ENCODE measurements at places on chromosomes 6 and 20.

DNA sequence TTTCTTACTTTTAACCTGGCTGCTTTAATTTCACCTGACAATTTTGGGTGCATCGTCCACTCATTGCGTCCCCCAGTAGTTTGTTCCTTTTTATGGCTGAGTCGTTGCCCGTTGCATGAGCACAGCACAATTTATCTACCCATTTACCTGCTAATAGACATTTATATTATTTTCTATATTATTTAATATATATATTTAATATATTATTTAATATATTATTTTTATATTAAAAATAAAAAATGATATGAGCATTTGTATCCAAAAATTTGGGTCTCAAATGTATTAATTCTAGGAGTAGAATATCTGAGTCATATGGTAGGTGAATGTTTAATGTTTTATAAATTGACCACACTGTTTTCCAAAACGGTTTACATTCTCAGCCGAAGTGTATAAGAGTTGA, 300.2 kb downstream of the THBS2 start:
- DNase-seq, result no peak

DNA sequence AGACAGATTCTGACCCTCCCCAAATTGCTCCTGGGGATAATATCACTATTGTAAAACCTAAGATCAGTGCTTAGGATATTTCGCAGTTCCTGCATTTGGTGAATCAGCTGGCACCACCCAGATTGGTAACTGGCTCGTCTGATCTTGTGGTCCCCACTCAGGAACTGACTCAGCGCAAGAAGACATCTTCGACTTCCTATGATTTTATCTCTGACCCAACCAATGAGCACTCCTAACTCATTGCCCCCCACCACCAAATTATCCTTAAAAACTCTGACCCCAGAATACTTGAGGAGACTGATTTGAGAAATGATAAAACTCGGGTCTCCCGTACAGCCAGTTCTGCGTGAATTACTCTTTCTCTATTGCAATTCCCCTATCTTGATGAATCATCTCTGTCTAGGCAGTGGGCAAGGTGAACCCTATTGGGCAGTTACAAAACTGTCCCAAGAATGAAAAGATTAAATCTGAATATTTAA, 55.7 kb upstream of the PRND start:
- peak; percentile 93 for DNase-seq

DNA sequence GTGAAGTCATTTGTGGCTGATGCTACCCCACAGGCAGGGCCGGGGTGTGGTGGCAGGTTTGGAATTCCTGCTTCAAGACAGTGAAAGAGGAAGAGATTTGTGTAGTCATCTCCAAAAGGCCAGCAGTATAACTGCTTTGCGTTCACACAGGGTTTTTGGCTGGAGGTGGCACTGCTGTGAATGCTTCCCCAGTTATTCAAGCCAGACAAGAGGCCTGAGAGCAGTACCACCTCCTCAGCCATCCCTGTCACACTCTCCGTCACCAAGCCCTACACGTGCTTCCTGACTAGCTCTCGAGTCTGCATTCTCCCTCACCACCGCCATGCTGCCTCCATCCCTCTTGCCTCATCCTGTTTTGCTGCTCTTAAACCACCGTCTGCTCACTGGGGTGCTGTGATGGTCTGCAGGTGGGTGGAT, 23.9 kb downstream of the ARMC2 start:
- no peak for DNase-seq

DNA sequence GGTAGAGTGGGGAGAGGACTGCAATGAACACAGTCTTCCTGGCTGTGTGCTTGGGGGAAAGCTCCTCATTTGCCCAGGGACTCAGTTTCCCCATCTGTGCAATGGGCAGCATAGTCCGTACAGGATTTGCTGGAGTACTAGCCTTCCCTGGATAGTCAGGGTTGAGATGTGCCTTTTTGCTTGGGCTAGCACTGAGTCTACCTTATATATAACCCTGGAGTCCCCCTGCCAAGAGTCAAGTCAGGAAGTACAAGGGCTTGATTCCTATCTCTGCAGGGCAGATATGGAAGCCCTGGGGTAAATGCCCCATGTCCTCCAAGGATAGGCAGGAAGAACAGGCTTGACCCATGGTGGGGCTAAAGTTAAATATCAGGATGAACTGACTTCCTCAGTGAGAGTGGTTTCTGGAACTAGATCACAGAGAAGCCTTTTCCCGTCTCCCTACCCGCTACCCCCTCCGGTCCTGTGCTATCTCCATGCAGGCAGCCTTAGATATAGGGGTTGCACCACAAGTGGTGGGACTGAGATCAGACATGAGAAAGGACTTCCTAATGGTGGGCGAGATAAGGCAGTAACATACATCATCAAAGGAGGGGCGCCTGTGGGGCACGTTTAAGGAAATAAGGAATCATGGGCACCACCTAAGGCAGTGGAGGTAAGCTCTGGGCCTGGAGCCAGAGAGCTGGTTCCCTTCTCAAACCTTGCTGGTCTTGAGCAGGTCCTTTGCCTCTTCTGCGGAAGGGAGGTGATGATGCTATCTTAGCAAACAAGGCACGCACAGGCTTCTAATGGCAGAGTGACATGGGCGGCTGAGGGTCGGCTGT, 157.9 kb downstream of the MRPL14 start:
- no peak for DNase-seq

DNA sequence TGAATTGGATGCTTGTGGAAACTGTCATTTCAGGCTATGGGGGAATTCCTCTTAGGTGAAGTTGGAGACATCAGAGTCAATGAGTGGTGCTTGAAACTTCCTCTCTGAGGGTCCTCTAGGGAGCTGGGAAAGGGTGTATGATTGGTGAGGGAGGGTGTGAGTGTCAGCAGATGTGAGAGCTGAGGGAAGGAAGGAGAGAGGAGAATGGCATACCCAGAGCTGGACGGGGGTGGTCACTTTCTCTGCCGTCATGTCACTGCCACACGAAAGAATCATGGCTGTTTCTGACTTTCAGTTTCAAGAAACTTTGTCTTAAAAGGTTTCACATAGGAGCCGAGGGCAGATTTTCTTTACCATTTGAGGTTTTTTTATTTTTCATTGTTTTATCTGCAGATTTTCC, 50.3 kb downstream of the DEK start:
- no peak for DNase-seq

DNA sequence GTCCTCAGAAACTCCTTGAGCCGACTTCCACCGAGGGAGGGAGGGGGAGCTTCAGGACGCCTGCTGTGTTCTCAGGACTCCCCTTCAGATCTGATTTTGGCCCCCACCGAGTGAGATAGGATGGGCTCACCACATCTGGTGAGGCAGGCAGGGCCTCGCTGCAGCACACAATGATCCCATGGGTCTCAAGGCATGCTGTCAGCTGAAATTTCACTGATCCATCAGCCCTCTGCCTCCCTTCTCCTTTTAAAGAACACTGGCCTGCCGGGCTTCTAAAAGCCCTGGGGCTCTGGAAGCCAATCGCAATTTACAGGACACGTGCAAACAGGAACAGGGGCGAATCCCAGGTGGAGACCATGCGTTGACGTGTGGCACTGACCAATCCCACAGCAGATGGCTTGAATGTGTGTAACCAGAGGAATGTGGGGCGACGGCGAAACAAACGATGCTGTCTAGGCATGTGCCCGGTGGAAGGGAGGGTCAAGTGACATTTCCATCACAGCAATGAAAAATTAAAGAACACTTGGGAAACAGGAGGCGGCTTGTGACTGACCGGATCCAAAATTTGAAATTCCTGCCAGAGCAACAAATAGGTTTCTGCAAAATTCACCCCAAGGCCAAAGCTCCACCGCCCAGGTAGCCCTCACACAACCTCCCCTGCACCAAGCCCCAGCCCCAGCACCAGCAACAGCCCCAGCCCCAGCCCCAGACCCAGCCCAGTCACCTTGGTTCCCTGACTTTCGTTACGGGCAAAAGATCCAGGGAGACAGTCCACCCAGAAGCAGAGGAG, 167.1 kb upstream of the ZNF337 start:
- DNase-seq, result peak; percentile 47

- DNase-seq, result no peak
These were observed 78.7 kb downstream of the DLL1 start for GRCh38 chr6:170212051-170212756.

DNA sequence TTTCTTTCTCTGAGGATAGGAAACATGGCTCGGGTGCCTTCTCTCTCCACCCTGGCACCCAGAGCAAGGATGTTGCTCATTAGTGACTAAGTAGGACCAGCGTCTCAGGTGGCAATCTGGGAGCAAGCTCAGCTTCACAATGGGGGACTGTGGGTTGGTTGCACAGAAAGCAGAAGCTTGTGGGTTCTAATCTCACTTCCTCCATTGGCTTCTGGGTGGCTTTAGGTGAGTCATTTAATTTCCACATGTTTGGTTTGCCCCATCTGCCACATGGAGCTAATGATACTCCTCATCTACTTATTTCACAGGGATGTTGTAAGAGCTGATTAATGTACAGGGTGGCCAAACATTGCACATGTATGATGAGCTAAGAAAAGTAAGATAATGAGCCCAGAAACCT, 54.8 kb upstream of the AKIRIN2 start:
- peak; percentile 90 for DNase-seq

- peak; percentile 95 for DNase-seq
These were observed 83.6 kb downstream of the LCA5 start for GRCh38 chr6:79453558-79454042.

Data from epithelial cell of esophagus (primary cell).